ENCODE measurements at places on chromosomes 11 and 22.
A peak's percentile ranks its signal among the peaks of the same experiment; 100 is the strongest.

DNA sequence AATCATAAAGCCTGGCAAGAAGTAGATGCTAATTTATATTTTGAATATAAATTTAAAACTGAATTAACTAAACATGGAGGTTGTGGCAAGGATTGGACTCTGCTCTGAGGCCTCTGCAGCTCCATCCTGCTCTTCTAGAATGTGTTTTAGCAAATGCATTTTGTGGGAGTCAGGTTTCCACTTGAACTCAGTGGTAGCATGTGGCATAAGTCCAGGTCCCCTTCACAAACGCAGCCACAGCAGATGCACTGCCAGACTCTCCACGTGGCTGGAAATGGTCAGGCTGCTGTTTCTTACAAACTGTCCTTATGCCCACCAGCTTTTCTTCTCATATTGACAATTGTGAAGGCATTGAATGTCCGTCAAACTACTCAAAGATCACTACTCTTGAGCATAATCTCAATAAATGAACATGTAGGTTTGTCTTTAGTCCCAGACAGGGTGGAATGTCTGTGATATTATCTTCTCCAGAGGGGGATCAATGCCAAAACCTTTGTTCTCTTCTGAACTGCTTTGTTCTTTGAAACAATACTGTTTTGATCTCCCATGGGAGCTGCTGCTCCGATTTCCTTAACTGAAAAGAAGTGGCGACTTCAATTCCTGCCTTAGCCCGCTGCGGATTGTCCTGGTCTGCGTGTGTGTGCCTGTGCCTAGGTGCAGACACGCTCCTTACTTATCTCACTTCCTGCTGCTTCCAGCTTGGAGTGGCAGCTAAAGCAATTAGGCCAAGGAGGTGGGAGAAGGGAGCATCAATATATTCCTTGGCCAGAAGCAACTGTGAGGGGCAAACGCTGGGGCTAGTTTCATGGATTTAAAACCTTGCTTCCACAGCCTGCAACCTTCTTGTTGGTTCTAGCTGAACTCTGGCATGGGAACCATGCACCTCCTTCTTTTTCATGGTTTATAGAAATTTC, 24.2 kb downstream of the EIF4G2 start:
- no peak for DNase-seq

DNA sequence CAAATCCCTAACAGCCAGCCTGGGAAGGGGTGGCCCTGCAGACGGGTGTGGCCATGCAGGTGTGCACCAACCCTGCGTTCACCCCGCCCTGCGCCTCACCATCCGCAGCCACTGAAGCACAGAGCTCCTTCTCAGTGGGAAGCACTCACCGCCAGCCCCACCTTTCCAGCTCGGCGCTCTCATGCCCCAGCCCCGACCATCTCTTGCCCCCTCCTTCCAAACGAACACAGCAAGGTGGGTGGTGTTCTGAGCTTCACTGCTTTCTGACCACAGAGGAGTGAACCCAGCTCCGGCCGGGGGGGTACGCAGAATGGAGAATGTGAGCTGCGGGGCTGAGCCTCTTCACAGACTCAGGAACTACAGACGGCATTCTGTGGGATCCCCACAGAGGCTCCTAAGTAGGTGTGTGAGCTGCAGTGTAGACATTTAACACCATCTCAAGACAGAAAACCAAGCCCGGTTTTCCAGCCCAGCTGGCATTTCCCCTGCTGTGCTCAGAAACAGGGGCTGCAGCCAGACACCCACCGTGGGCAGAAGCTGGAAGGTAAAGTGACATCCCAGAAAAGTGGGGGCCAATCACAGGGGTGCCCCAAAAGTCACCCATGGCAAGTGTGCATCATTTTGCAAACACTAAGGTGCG, 88.4 kb upstream of the RTL6 start:
- DNase-seq, result no peak

- peak; percentile 91 for DNase-seq
Measured at GRCh38 chr11:15650105-15650938, 535.6 kb downstream of the INSC start.

DNA sequence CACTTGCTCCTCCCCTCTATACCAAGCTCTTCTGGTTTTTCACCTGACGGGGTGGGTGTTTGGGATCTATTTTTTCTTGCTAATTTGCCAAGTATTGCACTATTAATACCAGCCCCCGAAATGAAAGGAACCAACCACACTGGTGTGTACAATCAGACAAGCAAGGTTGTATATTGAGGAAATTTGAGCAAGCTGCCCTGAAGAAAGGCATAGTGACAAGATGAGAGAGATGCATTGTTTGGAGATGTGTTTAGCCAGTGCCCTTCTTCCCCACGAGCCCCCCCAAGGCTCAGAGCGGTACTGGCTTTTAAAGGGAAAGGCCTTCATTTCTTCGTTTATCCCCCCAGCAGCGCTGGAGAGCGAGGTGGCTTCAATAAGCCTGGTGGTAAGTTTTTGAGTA, 15.2 kb upstream of the GAS2L1 start:
- no peak for DNase-seq

GRCh38 chr11:5689551-5689983, at the start of gene TRIM22:
Gene TRIM22, plus strand, starts transcription at chr11:5689790. Its CDS starts 6,443 bp downstream, at chr11:5696233.
- DNase-seq, result no peak

GRCh38 chr11:10622957-10623791, 54.7 kb upstream of the LYVE1 start:
- no peak for DNase-seq

DNA sequence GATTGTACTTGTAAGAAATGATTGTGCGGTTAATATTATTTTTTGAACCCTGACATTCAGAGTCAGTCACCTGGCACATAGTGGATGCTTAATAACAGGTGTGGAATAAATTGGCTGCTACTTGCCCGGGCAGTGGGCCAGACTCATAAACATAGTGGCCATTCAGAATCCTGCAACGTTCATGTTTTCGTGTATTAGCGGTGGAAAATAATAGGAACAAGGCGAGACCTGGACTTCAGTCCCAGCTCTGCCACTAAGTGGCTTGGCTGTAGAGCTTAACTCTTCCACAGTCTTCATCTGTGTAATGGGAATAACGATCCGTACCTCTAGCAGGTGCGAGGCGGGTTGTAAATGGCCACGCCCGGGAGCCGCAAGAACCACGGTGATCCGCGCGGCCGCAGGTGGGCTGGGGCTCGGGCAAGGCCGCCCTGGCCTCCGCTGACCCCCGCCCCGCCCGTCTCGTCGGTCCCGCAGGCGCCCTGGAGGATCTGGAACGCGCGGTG, 761 bp upstream of the TMEM25 start:
- no peak for DNase-seq

GRCh38 chr11:8959546-8960166, 4.6 kb downstream of the TMEM9B start:
- no peak for DNase-seq

- DNase-seq, result no peak
Measured at GRCh38 chr11:44057340-44057739, 8.7 kb upstream of the ACCS start.

DNA sequence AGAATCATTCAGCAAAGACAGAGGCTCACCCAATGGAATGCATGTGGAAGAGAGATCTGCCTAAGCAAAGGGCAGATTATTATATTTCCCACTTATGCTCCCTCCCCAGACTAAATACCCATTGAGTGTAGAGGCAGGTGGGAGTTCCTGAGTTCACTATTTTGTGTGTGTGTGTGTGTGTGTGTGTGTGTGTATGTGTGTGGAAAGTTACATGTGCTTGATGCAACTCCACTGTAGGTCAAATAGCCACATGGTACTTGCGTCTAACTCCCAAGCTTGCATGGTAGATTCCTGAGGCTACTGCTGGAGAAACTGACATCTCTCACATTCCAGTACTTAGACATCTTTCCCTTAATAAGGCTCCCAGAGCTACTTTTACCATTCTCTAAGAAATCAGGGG, 3.4 kb upstream of the COPB1 start:
- no peak for DNase-seq

DNA sequence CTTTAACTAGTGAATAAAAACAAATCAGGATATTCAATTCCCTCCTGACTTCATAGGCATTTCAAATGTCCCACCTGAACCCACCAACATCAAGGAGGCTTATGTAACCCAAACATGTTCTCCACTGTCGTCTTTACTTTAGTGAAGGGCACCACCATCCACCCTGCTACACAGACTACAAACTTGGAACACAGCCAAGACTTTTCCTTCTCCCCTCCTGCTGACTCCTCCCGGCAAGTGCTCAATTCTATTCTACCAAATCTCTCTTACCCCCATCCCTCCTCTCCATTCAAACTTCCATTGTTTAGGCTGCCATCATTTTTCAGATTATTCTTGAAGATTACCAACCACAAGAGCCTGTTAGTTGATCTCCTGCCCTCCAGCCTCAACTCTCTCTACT, 24.3 kb downstream of the SAAL1 start:
- no peak for DNase-seq

DNA sequence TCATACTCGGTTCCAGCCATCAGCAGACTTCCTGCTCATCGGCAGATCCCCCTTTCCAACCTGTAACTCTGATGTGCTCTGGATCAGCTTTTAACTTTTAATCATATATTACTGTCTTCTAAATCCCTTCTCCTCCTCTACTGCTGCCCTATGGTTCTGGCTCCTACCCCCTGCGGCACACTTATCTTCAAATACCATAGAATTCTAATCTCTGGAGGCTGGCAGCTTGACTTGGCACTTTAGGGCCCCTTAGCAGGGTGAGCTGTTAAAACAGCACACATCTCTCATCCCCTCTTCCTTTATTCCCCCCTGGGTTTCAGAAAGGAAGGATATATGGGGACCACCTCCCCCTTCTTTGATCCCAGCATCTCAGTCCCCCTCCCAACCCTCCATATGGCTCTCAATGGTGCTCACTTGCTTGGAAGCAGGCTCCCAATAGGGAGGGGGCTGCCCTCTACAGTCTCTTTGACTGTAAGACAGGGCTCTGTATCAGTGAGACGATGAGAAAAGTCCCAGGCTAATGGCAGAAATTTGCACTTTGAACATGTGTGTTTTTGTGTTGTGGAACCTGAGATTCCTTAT, 4.4 kb upstream of the CNTF start:
- no peak for DNase-seq

DNA sequence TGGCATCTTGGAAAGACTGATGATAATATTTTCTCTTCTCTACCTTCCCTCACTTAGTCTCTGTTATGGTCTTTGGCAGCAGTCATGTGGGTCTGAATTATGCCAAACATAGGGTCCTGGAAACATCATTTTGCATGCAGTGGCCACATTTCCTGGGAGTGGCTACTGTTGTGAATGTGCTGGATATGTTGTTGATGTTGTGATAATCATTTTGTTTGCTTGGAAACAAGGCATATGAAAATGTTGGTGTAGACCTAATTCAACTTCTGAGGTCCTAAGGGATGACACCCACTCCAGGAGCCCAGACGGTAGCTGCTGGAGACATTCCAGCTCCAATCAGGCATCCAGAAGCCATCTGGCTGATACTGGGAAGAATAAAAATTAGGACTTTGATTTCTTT, 109.7 kb downstream of the DCDC1 start:
- DNase-seq, result no peak

DNA sequence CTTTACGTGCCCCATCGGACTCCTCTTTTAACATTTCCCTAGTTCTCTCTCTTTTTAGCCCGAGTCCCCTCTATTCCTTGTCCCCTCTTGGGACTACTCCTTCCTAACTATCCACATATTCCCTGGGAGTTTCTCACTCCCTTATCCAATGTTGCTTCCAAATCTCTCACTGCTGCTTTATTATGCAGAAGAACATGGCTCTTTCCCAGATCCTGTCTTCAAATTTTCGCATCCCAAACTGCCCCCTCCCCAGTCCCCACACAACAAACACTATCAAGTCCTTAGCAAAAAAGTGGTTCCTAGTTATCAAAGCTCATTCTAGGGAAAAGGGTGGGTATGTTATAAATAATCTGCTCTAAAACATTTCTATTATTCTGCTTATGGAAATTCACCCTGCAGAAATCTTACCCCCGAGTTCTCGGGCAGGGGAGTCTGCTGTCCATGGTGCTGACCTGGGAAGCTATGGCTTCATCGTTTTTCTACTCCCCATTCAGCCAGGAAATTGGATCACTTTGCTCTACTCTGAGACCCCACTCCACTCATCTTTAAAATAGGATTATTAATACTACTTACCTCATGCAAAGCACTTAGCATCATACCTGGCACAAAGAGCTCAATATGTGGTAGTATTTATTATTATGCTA, 393.5 kb downstream of the BUD13 start:
- no peak for DNase-seq

GRCh38 chr11:44747836-44748235, 21.1 kb downstream of the TSPAN18 start:
- DNase-seq, result no peak

GRCh38 chr11:79167510-79168188, 273.2 kb downstream of the TENM4 start:
- DNase-seq, result no peak

DNA sequence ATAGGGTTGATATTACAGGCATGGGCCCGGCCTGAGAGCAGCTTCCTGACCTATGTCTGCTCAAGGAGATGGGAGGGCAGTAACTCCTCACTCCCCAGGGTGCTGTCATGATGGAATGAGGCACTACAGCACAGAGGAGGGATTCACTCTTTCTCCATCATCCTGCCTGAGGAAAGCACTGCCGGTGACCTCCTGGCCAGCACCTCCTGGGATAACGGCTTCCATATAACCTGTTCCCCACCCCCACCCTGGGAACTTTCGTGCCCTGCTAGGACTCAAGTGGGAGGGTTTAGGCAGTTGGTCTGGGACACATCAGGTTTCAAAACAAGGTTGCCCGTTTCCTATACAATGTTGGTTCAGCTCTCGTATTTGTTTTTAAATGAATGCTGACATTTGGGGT, 42.7 kb upstream of the MN1 start:
- DNase-seq, result no peak

DNA sequence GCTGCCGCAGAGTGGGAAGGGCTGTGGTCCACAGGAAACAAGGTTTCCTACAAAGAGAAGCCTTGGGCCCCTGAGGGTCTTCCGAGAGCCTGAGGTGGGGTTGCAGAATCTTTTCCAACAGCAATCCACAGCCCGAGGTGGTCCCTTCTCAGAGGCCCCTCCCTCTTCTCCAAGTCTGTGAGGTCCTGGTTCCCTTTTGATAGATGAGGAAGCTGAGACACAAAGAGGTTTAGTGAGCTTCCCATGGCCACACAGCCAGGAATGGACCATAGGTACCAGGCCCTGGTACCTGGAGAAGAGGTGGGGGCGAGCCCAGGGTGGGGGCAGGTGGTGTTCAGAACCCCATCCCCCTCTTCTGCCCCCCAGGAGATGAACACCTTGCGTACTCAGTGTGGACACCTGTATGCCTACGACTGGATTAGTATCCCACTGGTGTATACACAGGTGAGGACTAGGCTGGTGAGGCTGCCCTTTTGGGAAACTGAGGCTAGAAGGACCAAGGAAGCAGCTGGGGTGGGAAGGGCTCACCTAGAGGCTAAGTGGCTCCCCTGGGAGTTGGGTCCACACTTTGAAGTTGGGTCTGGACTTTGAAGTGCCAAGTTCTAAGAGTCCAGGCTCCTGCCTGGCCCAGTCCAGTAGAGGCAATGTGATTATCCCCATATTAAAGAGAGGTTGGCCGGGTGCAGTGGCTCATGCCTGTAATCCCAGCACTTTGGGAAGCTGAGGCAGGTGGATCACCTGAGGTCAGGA, 7.0 kb downstream of the BEST1 start:
- no peak for DNase-seq

GRCh38 chr11:133605482-133605881, 73.2 kb upstream of the OPCML start:
- DNase-seq, result no peak

Measured in substantia nigra (tissue), 51 donors.